Activated CD4-positive, alpha-beta T cell treated with anti-CD3 and anti-CD28 coated beads for 24 hours (primary cell): ENCODE measurements at places on chromosomes 4 and X.

GRCh38 chr4:112093636-112094202 lies 51.5 kb upstream of the FAM241A start:
- no peak for DNase-seq

GRCh38 chrX:45811326-45811725 lies 610.6 kb upstream of the DIPK2B start:
- DNase-seq, result no peak

DNA sequence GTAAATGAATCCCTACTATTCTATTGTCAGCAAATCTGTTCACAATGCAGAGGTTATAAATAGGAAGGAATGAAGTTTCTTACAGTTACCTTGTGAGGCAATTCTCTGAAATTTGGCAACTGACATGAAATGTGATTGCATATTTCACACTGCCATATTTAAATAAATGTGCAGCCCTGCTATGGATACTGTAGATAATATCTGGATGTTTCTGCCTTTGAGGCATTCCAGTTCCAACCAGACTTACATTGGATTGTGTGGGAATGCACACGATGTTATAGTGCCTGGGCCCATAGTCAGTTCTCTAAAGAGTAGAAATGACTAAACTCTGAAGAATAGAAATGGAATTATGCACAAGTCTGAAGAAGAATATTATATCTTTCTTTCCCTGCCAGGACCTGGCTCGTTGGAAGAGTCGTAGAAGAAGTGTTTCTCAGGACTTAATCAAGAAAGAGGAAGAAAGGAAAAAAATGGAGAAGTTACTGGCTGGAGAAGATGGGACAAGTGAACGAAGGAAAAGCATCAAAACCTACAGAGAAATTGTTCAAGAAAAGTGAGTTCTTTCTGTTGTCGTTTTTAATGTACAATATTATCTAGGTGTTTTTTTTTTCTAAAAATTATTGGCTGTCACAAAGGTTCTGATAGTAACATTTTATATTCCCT lies 102.7 kb downstream of the PHOX2B start:
- no peak for DNase-seq

DNA sequence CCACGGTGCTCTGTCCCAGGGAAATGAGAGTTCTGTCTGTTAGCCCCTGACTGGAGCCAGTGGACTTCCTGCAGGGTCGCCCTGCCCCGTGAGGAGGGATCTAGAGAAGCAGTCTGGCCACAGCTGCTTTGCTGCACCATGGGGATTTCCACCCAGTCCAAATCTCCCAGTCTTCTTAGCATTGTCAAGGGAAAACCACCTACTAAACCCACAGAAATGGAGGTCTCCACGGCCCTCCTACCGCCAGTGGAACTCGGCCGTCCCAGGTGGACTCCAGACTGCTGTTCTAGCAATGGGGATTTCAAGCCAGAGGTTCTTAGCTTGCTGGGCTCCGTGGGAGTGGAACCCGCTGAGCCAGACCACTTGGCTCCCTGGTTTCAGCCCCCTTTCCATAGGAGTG lies 133.3 kb upstream of the PCDH7 start:
- DNase-seq, result no peak

- DNase-seq, result no peak
Measured at GRCh38 chr4:70895405-70895804, 6.8 kb upstream of the MOB1B start.

DNA sequence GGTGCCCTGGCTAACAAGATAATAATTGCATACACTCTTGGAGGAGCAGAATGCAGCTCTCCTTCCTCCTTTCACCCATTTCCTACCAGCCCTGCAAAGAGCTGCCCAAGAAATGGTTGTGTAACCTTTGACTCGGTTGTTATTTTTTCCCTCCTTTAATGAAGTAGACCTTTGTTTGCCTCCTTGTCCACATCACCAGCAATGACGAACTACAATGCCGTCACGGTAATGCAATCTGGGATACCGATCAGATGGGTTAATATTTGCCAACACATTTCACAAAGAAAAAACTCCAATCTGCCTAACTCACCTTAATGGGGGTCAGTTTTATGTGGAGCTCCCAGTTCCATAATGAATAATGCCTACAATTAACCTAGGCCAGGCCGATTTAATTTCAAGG lies 32.0 kb downstream of the GPRIN3 start:
- DNase-seq, result no peak

DNA sequence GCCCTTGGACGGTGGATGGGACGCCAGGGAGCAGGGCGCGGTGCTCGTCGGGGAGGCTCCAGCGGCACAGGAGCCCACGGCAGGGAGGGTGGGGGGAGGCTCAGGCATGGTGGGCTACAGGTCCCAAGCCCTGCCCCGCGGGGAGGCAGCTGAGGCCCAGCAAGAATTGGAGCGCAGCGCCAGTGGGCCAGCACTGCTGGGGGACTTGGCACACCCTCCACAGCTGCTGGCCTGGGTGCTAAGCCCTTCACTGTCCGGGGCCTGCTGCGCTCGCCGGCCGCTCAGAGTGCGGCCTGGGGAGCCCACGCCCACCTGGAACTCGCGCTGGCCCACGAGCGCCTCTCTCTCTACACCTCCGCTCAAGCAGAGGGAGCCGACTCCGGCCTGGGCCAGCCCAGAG lies 8.6 kb downstream of the CD38 start:
- no peak for DNase-seq

DNA sequence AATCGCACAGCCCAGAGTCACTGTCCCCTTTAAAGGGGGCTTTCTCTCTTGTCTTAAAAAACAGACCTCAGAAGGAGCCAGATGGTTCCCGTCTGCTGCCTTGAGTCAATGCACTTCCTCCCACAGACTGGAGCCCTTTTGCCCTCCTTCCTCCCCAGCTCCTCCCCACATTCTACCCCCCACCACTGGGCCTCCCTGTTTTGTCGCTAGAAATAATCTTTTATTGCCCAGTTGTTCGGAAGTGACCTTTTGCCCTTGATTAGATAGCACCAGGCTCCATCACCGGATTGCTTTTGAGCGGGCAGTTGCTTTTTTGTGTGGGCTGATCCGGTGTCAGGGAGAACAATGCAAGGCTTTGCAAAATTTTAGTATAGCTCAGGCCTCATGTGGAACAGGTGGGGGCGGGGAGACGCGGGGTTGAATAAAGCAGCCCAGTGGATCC lies 47.7 kb downstream of the SPRY1 start:
- DNase-seq, result no peak

DNA sequence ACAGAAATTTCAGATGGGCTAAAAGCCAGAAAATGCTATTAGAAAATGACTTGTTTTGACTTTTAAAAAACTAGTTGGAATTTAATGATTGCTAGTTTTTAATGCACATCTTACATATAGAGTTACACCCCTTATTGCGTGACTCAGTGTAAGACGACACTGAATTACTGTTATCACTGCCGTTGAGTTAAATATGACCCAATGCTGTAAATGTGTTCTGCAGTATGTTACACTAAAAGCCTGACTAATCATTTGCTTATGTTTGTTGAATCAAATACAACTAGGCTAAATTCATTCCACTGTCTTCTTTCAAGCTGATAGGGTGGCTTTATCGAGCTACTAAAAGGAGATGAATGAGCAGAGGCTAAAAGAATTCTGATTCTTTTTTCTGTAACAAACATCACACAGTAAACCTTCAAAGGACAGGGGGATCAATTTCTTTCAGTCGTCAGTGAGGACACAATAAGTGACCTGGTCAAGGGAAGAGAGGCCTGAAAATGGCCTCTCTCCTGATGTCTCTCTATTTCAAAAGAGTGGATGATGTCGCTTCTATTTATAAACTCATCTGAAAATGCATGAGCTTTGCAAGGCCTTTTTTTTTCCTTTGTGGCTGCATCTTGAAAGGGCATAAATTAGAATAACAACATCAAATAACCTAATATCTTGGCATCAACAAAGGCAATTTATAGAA lies 142.2 kb upstream of the KCNIP4 start:
- DNase-seq, result no peak

DNA sequence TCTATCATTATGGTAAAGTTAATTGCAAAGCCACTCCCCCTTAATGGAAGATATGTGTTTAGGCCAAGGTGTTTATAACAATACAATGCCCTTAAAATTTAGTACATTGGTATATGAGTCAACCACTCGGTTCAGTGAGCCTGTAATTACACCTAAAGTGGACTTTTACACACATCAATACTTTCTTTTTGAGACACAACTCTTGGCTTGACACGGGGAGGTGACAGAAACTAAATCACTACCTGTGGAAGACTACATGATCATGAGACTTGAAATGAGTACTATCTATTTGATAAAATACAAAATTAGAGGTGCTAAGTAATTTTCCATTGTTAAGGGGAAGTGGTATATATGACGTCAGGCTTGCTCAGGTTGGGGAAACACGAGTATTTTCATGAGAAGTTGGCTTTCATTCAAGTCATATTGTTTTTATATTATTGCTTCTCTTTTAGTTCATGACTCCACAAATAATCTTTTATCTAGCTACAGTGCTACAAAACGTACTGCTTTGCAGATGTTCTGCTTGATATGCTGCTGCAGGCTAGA lies 918.3 kb downstream of the ARAP2 start:
- DNase-seq, result no peak

DNA sequence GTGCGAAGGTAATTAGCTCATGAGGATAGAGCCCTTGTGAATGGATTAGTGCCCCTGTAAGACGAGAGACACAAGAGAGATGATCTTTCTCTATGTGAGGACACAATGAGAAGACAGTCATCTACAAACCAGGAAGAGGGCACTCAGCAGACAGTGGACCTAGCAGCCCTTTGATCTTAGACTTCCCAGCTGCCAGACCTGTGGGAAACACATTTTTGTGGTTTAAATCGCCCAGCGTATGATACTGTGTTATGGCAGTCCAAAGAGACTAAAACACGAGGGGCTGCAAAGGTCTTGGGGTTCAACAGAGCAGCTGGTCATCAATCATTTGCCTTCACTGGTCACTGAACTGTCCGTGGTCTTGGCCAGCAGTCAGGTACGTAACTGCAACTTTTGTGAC lies 9.2 kb upstream of the SYNPO2 start:
- DNase-seq, result no peak

GRCh38 chr4:109910256-109910655 lies 2.4 kb upstream of the EGF start:
- DNase-seq, result no peak
